ENCODE measurements at places on chromosomes 6 and 20.

- no peak for DNase-seq
Measured at GRCh38 chr6:170445971-170446370, 107.1 kb downstream of the PSMB1 start.

DNA sequence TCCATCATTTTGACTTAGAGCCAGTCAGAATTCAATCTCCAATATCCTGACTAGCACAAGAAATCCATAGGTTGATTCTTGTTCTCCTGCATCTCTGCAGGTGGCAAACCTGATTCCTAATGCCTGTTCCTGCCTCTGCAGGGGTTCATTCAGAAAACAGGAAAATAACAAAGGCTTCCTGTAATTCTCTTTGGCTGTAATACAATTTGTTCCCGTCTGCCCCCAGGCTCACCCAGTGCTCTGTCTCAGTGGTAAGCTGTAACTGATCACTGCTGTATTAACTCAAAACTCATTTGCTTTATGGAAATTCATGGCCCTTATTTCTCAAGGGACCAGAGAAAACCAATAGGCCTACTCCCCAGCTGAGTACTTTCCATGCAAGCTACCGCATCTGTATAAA, 88.6 kb downstream of the OPRM1 start:
- no peak for DNase-seq

- no peak for DNase-seq
Measured at GRCh38 chr6:44102527-44102926, 24.7 kb downstream of the MRPL14 start.

- DNase-seq, result no peak
Measured at GRCh38 chr6:139853302-139853992, 479.0 kb upstream of the CITED2 start.

GRCh38 chr6:69232008-69232407, 564.8 kb downstream of the LMBRD1 start:
- DNase-seq, result no peak

- no peak for DNase-seq
Measured at GRCh38 chr20:45100563-45101245, at the start of gene KCNS1. KCNS1 (minus strand) TSS chr20:45101127; CDS start chr20:45099236, 1,891 bp downstream.

- DNase-seq, result no peak
Measured at GRCh38 chr6:45706319-45706718, 309.3 kb downstream of the CLIC5 start.

GRCh38 chr20:49868964-49869363, 46.4 kb downstream of the SPATA2 start:
- no peak for DNase-seq

- no peak for DNase-seq
Measured at GRCh38 chr6:148470156-148470555, 127.5 kb downstream of the SASH1 start.

DNA sequence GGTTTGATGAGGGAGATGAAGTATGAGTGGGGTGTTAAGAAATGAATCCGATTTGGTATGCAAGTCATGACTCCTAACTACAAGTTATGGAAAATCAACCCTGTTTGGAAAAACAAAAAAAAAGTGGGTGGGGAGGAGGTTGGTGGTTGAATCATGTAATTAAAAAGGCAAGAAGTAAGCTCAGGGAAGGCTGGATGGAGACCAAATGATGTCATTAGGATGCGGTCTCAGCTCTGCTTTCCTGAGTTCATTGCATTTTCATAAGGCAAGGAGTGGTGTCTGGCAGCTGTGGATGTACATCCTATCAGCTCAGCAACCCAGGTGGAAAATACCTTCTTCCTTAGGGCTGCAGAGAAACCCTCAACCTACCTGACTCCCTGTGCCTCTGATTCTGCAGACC, 60.4 kb upstream of the AKAP12 start:
- no peak for DNase-seq

DNA sequence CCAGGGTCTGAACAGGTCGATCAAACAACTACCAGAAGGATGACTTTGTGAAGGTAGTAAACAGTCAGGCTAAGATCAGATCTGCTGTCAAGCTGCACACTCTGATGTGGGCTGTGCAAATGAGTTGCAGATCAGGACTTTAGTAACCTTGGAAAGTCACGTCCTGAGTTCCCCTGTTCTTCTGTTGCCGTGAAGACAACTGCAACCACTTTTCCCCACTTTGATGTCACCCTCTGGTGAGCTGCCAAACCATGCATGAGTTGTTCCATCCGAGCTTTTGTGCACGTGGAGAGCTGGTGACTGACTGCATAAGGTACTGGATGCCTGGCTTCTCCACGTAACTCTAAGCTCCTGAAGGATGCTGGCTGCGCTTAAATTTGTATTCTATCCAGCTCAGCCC, 111.0 kb downstream of the CD83 start:
- no peak for DNase-seq

GRCh38 chr6:119929121-119929520, 579.6 kb upstream of the MAN1A1 start:
- no peak for DNase-seq

DNA sequence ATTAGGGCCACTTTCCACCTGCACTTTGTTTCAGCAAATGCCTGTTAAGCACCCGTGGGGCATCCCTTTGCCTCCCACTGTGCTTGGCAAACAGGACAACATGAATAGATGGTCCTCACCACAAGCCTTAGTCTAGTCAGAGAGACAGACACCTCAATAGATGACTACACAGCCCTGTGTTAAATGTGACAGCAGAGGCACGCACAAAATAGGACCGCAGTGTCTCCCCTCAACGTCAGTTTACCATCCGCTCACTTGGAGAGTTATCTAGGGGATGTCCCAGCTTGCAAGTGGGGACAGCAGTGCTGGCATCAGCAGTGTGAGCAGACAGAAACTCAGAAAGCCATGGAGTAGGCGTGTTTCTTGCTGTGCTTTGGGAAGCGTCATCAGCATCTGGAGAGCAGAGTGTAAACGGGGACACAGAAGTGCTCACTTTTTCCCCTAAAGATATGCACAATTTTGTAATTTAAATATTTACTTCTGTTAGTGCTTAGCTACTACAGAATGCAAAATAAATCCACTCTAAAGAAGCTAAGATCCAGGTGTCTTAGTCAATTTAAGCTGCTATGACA, 66.0 kb upstream of the TXNDC5 start:
- no peak for DNase-seq

GRCh38 chr20:31781945-31782344, 37.2 kb upstream of the MYLK2 start:
- DNase-seq, result no peak

Data from NCI-H510A (cell line).